ENCODE measurements at places on chromosomes 4 and X. TPM values are rescaled to one million over a fixed set of nuclear protein-coding genes. Genes with fewer than 3 reads are reported as not detected.
A peak's percentile ranks its signal among the peaks of the same experiment; 100 is the strongest.

DNA sequence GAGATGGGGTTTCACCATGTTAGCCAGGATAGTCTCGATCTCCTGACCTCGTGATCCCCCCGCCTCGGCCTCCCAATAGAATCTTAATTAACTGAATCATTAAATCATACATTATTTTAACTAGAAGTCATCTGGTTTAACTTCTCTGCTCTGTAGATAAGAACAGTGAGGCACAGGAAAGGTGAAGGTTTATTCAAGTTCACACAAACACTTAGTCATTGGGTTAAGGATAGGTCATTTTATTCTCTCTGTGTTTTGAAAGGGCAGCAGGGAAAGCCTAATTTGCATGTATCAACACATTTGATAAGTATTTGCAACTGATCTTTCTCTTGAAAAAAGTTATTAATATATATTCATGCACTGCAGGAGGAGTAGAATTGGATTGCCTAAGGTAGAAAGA lies 1.1 kb upstream of the ETNPPL start:
- DNase-seq, result no peak

DNA sequence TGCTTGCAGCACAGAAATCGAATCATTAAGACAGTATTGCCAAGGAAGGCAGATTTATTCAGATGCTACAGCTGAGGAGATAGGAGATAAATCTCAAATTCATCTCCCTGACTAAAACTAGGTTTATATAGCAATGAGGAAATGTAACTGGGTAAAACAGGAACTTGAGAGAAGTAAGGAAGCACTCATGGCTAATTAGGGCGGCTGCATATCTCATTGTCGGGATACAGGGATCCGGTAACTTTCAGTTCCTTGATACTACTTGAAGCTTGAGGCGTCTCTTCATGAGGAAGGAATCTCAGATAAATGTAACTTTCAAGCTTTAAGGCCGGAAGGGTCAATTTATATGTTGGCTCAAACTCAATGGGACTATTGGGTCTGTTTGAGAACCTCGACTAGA lies 129.2 kb upstream of the WDR1 start:
- DNase-seq, result no peak

- no peak for DNase-seq
Measured at GRCh38 chr4:130955520-130955919, 1859.6 kb downstream of the C4orf33 start.

DNA sequence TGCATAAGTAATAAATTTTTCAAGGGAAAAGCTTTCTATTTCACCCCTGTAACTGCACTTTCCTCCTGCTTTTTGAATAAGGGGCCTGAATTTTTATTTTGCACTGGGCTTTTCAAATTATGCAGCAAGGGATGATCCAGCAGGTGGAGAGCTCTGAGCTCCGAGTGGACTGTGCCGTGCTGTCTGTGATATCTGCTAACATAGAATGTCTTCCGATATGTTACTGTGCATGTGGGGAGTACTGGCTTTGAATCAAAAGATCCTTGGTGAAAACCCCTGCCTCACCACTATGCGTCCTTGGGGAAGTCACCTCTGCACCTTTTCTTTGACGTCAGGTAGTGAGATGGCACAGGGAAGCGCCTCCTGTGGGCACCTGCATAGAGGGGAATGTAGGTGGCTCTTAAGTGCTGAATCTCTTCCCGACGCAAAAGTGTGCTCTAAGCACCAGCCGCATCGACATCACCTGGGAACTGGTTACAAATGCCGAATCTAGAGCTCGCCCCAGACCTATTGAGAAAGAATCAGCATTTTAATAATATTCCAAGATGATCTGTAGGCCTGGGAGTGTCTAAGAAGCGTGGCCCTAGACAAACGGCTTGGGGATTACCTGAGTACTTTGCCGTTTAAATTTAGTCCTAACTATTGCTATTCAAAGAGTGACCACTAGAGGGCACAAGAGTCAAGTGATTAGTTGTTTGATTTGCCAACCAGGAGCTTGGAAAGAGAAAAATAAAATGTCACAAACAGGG lies 19.2 kb upstream of the WFS1 start:
- DNase-seq, result peak; percentile 52

DNA sequence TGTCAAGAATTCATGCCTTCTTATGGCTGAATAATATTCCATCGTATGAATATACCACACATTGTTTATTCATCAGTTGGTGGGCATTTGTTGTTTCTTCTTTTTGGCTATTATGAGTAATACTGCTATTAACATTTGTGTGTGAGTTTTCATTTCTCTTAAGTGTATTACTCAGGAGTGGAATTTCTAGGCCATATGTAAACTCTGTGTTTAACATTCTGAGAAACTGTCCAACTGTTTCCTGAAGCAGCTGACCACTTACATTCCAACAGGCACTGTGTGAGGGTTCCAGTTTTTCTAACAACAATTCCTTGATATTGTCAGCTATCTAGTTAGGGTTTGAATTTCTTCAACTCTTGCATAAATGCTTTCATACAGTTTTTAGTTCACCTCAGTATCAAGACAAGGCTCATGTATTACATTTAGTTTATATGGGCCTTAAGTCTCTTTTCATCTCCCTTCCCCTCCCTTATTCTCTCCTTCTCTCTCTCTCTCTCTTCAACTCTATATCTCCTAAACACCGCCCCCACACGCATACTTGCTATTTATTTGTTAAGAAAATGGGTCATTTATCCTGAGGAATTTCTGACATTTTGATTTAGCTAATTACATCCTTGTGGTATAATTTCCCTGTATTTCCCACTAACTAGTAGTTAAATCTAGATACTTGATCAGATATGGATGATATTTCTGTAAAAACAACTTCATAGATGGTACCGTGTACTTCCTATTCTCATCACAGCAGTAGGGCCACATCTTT lies 77.4 kb downstream of the WDR19 start:
- no peak for DNase-seq

GRCh38 chr4:85818700-85819099 lies 343.8 kb downstream of the ARHGAP24 start:
- no peak for DNase-seq

DNA sequence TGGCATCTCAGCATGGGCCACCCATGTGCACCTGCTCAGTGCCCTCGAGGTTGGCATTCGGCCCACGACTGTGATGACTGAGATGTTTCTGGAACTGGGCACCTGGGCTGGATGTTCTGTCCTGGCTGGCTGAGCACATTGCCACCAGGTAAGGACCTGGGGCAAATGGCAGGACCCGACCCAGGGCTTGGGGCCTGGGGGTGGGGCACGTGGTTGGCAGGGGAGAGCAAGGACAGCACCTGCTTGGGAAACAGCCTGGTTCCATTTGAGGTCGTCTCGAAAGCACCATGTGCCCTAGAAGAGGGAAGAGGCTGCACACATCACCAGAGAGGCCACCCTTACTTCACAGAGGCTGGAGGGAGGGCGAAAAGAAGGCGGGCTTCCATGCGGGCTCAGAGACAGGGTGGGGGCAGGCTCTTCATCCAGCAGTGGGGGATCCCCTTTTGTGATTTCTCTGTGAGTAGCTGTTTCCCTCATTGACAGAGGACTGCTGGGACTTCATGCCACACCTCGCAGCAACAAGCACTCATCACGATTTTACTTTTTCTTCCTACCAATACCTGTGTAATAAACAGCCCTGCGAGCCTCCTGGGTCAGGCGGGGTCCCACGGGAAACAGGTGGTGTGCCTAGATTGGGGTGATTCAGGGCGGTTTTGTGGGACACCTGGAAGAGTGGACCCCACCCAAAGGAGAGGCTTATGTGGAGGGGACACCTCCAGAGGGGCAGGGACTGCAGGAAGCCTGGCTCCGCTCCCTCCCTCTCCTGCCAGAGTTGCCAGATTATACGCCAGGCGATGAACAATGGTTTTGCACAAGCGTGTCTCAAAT lies 12.0 kb downstream of the TMEM187 start:
- DNase-seq, result no peak

Gene IL9R
- polyA plus RNA-seq, result 0.48 TPM

DNA sequence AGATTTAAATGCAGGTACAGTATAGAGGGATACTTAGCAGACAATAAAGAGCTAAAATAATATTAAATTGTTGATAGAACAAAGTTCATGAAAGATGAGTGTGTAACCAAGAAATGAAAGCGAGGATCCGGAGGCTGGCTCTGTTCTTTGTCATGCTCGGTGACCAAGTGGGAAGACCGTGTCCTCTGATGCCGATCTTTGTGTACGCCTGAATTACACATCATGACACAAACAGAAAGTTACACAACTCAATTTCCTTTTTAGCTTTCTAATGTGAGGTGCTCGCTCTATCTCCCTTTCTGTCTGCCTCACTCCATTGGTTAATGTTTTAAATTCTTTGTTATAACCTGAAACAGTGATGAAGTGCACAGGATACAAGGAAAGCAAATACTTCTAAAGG lies 114.8 kb upstream of the NEIL3 start:
- no peak for DNase-seq

DNA sequence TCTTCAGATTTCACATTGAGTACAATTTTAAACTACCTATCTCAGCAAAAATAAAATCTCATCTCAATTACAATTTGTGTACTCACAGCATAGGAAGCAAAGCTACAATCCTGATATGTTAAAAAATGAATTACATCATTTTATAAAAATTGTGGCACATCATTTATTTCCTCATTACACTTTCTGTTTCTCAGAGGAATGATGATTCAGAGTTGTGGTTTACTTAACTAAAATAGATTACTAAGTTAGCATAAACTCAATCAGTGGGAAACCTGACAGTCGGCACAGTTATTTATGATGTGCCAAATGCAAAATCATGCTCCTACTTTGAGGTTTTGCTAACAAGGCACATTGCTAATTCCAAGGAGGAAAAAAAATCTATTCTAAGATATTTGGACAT lies 325.0 kb downstream of the FBXO8 start:
- no peak for DNase-seq

DNA sequence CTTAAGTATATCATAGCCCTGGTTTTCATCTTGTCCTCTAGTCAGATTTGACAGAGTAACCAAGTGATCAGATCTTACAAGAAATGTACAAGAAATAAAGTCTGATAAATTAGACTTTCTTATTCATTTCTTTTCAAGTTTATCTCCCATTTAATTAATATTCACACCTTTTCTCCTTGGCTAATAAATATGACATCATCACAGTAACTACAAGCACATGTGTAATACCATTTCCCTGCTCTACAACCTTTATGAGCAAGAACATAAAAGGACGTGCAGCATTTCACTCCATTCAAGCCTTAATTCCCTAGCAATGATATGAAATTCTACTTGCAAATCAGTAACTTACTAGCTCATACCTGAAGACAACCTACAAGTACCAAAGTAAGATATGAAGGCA lies 88.5 kb downstream of the BRWD3 start:
- no peak for DNase-seq

DNA sequence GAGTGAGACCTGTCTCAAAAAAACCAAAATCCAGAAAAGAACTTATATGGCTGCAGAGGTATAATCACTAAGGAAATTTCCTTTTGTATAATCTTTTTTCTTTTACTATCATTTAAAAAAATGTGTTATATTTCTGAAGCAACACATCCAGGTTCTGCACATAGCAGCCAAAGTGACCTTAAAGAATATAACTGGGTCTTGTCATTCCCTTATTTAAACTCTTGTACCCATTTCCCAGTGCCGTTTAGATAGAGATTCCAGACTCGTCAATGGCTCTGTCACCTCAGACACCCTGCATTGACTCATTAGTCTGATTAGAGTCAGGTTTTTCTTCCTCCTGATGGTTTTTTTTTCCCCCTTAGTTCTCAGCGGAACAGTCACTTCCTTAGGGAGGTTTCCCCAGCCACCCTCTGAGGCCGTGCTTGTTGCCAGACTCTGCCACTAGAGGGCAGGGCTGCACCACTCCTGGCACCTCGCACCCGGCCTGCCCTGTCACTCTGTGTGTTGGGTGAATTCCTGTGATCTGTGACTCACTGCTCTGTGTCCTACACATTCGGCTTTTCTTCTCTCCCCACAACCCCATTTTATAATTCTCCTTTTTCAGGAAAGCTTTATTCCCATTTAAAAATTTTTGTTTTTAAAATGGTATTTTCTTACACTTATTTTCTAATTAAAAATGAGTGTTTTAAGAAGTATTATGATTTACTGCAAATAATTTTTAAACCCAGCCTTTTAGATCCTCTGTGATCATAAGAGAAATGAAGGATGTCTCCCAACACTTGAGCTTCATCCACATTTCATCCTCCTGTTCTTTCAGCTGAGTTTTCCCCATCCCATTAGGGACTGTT lies 32.1 kb downstream of the HTT start:
- peak; percentile 85 for DNase-seq

GRCh38 chrX:83916525-83916924 lies 55.6 kb downstream of the CYLC1 start:
- DNase-seq, result no peak

GRCh38 chr4:101224358-101225218 lies 122.7 kb downstream of the PPP3CA start:
- no peak for DNase-seq

Gene WFS1
- 32.4 TPM for polyA plus RNA-seq

GRCh38 chrX:23505531-23506303 lies 161.6 kb upstream of the PRDX4 start:
- DNase-seq, result no peak

GRCh38 chr4:41134581-41134980 lies 79.8 kb downstream of the APBB2 start:
- DNase-seq, result peak; percentile 35

DNA sequence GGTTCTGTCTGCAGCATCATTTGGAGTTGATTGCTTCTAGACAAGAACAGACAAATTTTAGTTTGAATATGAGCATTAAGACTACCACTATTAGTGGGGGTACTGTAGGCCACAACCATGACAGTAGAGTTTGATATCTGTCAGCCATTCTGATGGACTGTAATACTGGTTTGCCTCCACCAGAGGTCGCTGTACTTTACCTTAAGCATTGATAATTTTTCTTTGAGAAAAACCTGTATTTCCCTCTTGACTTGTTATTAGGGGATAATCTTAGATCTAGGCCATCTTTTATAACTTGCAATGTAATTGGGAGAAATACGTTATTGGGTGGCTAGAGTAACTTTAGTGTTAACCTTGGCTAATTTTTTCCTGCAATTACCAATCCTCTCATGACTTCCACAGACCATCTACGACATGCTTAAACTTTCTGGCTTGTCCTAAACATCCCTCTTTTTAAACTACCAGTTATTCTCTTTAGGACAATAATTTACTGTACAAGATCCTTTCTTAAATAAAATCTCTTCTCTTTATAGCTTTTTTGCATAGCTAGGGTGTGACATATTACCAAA lies 562.4 kb downstream of the MAGEB5 start:
- no peak for DNase-seq

GRCh38 chr4:170089274-170089667 lies 485 bp downstream of the AADAT start:
- no peak for DNase-seq

Gene COX7B2
- not detected for polyA plus RNA-seq

Gene AREG
- polyA plus RNA-seq, result 4.6 TPM

- DNase-seq, result no peak
Measured at GRCh38 chr4:68962868-68963267, 11.3 kb upstream of the UGT2A3 start.

GRCh38 chr4:74262522-74262921 lies 45.7 kb upstream of the EPGN start:
- no peak for DNase-seq

GRCh38 chrX:123983240-123983639 lies 21.7 kb downstream of the STAG2 start:
- no peak for DNase-seq

DNA sequence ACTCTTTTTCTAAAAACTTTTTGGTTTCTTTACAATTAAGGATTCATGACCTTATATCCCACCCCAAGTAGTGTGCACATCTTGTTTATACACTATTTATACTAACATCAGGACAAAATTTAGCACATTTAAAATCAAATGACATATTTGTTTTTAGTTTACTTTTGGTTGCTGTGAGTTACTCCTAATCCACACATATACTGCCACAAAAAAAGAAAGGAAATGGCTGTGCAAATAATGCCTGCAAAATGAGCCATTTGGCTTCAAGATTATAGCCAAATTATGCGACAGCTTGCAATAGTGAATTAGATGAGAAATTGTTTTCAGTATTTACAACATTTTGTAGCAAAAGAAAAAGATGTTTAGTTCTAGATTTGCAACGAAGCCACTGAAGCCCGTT lies 10.4 kb upstream of the ARHGEF38 start:
- no peak for DNase-seq

Data from large intestine (tissue), 12 donors.